ENCODE measurements at places on chromosomes 12 and 14.

- no peak for DNase-seq
Measured at GRCh38 chr12:124098887-124099286, 125.9 kb downstream of the ZNF664 start.

DNA sequence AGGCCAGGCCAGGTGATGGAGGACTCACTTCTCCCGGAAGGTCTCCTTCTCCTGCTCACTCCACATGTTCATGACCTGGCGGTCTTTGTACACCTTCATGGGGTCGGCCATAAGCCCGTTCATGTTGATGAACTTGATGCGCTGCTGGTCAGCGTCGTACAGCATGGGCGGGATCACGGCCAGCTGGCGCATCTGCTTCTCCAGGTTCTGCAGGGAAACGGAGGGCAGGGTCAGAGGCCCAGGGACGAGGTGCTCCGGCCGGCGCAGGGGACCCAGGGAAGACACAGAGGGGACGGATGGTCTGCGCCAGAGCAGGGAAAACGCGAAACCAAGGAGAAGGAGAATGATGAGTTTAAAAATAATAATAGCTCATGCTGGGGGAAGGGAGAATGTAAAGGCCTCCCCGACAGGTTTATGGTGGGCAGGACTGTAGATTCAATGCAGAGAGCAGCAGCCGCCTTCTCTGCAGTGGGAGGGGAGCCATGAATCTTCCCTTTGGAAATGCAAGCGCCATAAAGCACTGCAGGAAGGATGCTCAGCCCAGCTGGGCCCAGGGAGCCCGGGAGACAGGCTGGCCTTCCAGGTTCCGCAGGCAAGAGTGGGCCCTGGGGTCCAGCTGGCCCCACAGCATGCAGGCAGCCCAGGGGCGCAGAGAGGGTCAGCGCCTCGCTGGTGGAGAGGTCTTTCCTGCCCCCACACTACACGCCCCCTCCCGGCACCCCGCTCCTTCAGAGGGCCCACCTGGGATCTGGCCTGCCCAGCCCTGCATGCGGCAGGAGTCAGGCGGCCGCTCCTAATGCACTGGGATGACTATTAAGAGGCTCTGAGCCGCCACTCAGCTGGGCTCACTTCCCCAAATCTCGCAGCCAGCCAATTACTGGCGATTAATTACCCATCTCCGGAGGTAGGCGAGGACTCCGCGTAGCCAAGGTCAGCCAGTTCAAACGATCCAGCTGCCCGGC is 132.0 kb downstream of the RFLNA start:
- DNase-seq: no peak

- DNase-seq: no peak
Measured at GRCh38 chr12:90229407-90230170, 521.0 kb upstream of the ATP2B1 start.

DNA sequence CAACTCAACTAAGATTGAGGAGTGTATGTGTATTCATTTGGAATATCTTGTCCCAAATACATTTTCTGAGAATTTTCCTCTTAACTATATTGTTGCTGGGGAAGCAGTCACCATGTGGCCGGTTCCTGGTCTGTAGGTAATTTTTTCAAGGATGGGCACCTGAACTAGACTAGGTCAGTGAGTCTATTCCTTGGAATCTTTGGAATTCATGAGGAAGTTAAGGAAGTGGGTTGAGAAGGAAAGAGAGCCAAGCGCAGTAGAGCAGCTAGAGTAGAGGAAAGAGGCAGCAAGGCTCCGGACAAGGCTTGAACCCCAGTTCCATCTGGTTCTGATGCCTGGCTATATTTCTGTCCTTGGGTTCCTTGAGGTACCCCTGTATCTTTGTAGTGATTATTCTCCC is 183.7 kb downstream of the DACT1 start:
- no peak for DNase-seq

GRCh38 chr12:2481951-2482350 is 312.8 kb upstream of the FKBP4 start:
- no peak for DNase-seq

DNA sequence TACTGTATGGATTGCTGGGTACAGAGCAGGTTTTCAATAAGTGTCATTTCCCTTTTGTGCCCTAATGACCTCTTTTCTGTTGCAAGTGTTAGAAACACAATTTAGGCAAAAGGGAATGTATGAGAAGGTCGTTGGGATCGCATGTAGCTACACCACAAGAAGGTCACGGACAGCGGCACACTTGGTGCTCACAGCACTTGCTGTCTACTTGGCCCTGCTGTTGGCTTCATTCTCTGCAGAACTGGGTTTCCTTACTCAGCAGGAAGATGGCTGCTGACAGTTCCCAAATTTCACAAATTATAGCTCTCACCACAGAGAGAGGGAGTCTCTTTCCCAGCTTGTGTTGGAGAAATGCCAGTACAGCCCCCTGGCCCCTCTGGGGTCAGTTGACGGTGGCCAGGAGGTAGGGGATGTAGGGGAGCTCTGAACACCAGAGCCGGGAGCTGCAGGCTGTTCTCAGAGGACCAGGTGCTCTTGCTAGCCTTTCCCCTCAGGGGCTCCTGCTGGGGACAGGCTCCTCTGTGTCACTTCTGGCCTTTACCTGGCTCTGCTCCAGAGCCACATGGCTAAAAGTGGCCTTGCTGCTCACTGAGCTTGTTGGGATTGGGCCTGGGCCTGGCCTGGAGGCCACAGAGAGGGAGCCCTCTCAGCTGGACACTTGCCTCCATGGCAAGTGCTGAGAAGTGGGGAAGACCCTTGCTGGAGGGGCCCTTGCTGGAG is 50.9 kb upstream of the BCL7A start:
- no peak for DNase-seq

- no peak for DNase-seq
Measured at GRCh38 chr14:97946641-97947040, 1149.5 kb downstream of the VRK1 start.

- DNase-seq: no peak
Measured at GRCh38 chr12:113198296-113198695, 12.8 kb downstream of the RITA1 start.

DNA sequence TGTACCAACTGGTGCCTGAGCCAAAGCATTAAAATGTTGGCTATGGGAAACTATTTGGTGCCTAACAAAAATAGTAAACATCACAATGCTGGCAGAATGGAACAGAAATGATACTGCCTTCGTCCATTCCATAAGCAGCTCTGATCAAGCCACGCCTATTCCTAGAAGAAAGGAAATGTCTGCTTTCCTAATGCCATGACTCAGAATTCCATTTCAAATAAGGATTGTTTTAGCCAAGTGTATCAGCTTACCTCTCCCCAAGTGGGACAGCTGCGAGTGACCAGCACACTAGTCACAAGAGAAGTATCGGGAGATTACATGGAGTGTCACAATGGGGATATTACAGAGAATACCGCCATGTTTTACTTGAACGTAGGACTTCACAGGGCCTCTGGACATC is 38.7 kb downstream of the GLT8D2 start:
- DNase-seq: no peak
